ENCODE measurements at places on chromosomes 1 and 21.

DNA sequence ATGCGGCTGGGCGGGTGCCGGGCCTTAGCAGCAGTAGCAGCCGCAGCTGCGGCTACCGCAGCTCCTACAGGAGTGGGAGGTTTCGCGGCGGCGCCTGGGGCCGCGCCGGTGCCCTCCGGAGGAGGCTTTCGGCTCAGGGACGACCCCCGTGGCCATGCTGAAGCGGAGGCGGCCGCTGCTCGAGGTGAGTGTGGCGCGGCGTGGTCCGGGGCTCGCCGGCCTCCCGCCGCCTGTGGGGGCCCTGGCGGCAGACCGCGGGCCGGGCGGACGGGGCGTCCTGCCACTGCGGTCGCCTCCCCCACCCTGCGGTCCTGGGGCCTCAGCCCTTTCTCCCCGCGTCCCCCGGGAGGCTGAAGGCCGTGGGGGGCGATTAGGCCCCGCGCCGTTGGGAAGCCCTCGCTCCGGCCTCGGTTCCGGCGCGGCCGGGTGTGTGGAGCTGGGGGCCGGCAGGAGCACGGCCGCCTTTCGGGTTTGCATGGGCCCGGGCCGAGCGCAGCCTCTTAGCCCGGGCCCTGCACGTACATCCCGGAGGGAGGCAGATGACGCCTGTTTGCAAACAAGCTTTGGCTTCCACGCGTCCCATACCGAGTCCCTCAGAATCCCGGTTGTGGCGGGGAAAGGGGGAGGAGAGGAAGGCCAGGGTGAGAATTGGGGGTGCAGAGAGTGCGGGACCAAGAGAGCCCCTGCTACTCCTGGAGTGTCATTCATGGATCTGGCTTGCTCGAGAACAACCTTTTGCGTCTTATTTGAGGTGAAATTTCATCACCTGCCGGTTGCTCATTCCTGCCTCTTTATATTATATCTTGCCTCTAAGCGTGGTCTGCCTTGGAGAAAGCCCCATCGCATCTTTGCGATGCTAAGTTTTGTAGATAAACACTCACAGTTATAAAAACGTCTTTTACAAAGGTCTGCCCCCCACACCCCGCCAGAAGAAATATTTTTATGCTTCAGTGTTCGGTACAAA lies 613 bp downstream of the ZFYVE9 start:
- peak; percentile 64 for DNase-seq

- DNase-seq: peak; percentile 67
These were observed 42.5 kb upstream of the ECE1 start for GRCh38 chr1:21332554-21333311.

- DNase-seq: no peak
These were observed 5.8 kb upstream of the EPHA8 start for GRCh38 chr1:22557341-22557950.

GRCh38 chr1:54314696-54315095 lies 91.5 kb downstream of the SSBP3 start:
- DNase-seq: no peak

- no peak for DNase-seq
These were observed 58.0 kb downstream of the MDM4 start for GRCh38 chr1:204574016-204574864.

GRCh38 chr1:7257225-7257624 lies 472.0 kb downstream of the CAMTA1 start:
- DNase-seq: no peak

DNA sequence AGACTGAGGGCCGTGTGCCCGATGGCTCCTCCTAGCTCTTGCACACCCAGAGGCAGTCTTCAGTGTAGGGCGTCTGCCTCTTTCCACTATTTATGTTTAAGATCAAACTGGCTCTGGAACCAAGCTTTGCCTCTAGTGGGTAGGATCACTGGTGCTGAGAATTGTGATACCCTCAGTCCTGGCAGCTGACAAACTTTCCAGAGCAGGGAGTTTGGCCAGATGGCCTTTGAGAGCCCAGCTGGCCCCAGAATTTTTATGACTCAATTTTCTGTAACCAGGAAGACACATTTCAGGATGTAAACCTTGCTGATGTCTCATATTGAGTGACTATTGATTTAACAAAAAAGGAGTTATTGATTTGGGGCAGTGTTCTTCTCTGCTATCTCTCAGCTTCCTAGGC lies 6.7 kb downstream of the COQ8A start:
- DNase-seq: no peak

DNA sequence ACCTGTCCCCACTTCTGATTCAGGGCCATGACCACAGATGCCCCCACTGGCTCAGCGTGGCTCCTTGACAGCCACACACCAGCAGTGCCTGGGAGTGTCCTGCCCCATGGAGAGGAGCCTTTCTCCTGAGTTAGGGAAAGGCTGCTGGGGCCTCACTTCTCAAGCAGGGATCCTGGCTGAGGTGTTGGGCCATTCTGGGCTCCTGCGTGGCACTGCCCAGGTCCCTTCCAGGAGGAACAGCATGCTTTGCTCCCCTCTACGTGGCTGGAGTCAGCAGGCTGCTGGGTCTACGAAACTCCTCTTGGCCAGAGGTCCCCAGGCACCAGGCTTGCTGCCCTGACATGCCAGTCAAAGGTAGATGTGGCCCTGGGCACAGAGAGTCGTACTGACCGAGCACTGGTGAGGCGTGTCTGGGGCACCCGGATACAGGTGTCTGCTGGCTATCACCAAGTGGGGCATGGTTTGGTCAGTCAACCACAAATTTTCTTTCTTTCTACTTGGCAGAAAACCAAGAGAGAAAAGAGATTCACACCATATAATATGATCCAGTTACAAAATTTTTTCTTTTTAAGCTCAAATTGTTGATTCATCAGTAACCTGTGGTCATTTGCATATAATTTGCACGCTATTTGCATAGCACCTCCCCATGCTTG lies 4.1 kb downstream of the ADORA1 start:
- no peak for DNase-seq

DNA sequence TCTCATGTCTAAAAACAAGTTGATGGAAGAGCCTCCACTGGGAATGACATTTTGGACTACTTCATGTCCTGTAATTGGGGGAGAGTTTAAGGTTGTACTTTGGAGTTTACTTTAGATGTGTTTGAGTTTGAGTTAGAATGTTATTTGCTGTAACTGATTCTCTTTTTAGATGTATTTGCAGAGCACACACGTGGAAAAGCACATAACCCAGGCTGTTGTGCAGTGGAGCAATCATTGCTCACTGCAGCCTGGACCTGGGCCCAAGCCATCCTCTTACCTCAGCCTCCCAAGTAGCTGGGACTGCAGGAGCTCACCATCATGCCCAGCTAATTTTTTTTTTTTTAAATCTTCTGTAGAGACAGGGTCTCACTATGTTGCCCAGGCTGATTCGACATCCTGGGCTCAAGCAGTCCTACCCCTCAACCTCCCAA lies 36.7 kb upstream of the SH3D21 start:
- no peak for DNase-seq

DNA sequence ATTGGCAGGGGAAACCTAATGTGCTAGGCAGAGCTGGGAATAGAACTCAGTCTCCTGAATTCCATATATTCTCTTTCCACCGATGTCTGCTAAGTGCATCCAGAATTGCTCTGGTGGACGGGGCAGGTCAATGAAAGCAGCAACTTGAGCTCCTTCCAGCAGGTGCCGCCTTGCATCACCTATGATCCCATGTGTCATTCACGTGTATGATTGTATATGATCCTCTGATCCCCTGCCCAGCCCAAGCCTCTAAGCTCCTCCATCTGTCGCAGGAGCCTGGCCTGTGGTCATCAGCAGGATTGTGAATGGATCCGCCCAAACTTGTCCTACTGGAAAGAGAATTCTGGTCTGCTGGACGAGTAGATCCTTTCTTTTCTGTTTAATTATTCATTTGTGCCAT lies 13.1 kb downstream of the ACTA1 start:
- no peak for DNase-seq

- no peak for DNase-seq
These were observed 2.5 kb downstream of the MRPL9 start for GRCh38 chr1:151760597-151761385.

DNA sequence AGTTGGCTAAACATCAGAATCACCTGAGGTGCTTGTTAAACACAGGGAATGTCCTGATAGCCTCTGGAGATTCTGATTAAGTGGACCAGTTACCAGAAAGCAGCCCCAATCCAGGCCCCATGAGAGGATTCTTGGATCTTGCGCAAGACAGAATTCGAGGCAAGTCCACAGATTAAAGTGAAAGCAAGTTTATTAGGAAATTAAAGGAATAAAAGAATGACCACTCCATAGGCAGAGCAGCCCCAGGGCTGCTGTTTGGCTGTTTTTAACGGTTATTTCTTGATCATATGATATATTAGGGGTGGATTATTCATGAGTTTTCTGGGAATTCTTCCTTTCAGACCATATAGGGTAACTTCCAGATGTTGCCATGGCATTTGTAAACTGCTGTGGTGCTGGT lies 176.2 kb downstream of the ROR1 start:
- no peak for DNase-seq

DNA sequence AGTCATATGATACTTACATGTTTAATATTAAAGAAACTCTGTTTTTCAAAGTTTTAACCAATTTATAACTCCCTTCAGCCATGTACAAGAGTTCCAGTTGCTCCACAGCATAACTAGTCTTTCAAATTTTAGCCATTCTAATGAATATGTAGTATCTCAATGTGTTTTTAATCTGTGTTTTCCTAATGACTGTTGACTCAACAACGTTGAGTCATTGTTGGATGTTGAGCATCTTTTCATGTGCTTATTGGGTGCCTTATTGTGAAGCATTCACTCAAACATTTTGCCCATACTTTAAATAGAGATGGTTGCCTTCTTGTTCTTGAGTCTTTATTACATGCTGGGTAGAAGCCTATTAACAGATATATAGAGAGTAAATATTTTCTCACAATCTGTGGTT lies 240.2 kb upstream of the LYPLAL1 start:
- no peak for DNase-seq

- DNase-seq: peak; percentile 74
These were observed 182.1 kb upstream of the DMRTA2 start for GRCh38 chr1:50605186-50605875.

DNA sequence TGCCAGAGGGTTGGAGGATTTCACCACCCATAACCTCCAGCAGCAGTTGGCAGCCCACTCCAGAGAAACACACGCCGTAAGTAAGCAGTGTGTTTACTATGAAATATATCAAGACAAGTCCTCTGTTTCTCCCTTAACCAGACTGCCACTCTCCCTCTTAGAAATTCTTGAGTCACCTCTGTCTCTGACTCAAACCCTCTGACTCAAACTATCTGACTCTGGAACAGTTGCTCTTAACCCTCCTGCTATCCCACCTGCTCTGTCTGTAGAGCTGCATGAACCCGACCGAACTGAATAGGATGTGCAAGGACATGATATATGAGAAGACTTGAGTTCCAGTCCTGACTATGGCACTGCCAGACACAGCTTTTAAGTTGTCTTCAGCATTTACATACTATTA lies 14.1 kb downstream of the INPP5B start:
- DNase-seq: peak; percentile 9

GRCh38 chr1:162087574-162087973 lies 18.1 kb downstream of the NOS1AP start:
- no peak for DNase-seq

- DNase-seq: no peak
These were observed 37.3 kb upstream of the PRMT6 start for GRCh38 chr1:107019166-107019565.

Data from OCI-M1 (cell line).